ENCODE measurements at places on chromosomes 4 and X.

DNA sequence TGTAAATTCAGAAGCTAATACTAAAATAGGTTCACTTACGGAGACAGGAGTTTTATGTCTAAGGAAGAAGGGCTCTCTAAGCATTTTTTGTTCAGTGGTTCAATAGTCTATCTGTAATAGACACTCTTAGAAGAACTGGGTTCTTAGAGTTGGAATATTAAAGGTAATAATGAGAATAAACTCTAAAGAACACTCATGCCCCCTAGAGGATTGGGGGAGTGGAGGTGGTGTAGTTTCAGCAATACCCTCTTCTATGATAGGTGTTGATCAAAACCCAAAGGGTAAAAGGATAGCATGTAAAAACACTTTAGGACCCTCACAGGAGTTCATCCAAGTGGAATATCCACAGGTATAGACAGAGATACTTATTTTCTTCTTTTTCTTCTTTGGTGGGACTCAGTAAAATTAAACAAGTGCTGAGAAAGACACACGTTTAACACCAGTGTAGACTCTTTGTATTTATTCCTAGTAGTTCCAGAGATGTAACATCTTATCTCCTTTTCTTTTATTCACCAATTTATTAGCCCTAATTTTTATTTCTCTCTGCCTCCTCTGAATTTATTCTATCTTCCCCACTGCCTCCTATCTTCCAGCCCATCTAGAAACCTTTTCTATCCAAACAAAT lies 25.7 kb upstream of the MND1 start:
- peak; percentile 48 for DNase-seq

GRCh38 chr4:83574247-83574646 lies 38.3 kb downstream of the GPAT3 start:
- no peak for DNase-seq

DNA sequence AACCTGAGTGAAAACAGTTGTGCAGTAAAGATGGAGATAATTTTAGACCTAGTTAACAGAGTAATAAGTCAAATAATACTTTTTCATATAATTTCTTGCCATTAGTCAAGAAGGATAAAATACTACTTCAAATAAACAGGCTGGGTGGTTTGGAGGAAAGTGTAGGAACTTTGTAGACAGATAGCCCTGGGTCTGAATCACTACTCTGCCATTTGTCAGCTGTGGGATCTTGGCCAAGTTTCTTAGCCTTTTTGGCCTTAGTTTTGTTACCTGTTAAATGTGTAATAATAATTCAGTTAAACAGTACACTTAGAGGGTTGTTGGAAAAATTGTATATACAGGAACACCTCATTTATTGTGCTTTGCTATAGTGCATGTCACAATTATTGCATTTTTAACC lies 163.7 kb downstream of the NPNT start:
- no peak for DNase-seq

DNA sequence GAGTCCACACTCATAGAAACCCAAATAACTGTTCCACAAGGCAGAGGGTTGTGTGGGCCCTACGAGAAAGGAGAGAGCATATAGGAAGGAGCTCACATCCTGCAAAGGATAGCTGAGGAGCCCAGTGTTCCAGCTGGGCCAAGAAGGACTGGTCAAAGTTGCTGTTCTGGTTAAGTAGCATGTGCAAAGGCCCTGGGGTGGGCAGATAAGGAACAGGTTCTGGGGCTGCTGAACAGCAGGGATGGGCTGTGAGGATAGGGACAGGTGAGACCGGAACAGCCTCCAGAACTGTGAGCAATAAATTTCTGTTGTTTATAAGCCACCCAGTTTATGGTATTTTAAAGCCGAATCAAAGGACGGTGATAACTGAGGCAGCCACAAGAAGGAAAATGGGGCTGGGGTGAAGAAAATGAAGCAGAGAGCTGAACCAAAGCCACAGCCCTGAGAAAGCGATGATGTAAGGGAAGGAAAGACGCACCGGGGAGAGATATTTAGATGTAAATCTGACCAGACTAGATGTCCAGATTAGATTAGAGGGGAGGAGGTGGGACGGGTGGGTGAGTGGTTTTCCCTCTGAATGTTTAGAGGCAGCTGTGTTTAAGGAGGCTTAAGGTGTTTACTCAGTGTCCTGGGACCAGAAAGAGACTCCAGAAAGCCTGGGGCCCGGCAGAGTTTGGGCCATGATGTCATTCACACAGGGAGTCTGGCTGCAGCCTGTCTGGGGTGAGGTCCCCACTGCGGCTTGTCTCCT lies 180.8 kb upstream of the BCOR start:
- no peak for DNase-seq

- no peak for DNase-seq
Observed at GRCh38 chr4:80259012-80259411, 7.5 kb upstream of the FGF5 start.

DNA sequence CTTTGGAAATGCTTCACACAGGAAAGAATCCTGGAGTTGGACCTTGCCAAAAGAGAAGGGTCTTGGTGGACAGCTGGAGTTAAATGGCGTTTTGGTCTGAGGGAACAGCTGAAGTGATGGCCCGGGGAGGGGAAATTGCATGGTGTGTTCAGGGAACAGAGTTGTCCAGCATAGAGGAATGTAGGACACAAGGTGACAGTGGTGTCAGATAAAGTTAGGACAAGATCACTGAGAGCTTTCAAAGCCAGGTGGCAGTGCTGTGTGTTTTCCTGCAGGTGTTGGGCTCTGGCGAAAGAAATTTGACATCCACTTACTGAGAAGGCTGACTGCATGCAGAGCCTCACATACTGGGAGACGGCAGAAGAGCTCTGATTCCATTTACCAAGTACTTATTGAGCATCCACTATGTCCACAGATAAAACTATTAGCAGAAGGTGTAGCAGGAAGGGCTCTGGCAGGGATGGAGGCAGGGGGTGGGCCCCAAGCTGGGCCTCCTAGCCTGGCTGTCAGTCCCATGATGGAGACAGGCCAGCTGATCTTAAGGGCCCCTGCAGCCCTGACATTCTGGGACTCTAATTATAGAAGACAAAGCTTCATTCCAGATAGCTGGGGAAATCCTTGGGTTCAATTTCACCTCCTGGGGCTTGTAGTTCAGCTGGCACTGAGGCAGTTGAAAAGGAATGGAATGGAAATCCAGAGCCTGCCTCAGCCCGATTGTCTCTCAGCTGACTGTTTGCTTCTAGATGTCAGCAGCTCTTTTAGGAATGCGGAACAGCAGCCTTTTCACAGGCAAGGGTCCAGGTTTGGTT lies 150.2 kb upstream of the MAMLD1 start:
- DNase-seq: no peak

- peak; percentile 27 for DNase-seq
Observed at GRCh38 chrX:68196939-68197791, 236.1 kb downstream of the OPHN1 start.

DNA sequence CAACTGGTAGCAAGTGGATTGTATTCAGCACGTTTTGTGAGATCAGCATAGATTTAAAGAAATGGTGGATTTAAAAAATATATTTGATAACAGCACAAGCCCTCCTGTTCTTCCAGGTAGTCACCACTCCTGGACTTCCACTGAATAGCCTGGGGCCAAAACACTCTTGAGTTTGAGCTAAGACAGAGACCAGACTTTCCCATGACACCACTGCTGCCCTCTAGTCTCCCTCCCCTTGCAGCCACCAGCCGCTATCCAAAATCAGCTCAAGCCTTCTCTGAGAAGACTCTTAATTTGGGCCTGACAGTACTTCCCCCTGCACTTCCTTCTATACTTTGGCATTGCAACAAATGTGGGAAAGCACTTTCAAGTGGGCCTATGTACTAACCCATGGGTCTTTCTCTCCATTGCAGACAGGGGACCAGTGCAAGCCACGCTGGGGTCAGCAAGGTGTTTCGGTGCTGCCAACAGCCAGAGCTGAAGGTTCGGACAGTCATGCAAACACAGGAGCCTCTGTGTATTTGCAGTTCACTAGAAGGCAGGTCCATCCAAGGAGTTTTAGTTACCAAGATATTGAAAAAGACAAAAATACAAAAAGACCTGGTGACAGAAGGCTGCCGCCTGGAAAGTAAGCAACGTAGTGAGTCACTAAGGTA lies 40.5 kb upstream of the KLHL13 start:
- no peak for DNase-seq

DNA sequence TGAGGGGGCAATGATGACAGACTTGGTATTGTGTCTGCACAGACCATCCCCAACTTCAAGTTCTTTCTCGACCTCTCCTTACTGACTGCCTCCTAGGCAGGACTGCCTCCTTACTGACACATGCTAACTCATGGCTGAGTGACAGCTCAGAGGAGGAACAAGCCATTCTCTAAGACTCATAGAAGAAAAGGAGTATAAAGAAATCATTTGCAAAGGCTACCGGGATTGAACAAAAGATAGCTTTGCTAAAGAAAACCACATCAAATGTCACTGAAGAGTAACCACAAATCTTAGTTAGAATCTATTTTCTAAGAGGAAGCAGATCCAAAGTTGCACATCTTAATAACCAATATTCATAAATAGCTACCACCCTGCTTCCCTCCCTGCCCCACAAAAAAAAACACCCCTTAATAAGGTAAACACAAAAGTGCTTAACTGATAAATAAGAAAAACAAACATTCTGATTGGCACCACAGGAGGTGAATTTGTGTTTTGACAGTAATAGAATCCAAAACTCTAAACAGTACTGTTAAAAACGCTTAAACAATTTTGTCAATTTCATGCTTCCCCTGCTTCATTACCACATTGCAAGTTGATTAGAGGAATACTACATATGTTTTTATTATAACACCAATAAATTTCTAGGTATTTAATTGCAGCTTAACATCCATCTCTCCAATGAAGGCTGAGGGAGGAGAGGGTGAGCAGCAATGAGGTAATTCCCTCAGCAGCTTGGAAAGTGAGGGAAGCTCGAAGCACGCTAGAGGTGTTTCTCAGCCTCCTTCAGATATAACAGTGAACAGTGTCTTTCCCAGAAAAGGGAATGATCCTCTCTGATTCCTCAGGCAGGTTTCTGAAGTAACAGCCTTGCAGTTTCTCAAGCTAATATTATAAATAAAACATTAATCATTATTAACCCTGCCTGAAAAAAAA lies 160.0 kb downstream of the HNRNPD start:
- no peak for DNase-seq

DNA sequence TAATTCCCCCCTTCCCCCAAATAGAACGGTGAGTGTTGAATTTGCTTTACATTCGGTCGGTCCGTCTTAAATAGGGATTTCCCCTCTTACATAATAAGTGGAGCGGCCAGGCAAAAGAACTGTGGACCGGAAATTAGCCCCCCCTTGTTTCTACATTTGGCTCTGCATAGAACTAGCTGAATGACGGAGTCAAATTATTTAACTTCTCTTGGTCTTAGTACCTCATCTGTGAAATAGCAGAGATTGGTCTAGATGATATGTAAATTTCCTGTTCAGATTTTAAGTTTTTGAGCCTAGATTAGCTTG lies 1.3 kb downstream of the SPATA18 start:
- no peak for DNase-seq

GRCh38 chr4:30073011-30073710 lies 647.0 kb upstream of the PCDH7 start:
- no peak for DNase-seq

DNA sequence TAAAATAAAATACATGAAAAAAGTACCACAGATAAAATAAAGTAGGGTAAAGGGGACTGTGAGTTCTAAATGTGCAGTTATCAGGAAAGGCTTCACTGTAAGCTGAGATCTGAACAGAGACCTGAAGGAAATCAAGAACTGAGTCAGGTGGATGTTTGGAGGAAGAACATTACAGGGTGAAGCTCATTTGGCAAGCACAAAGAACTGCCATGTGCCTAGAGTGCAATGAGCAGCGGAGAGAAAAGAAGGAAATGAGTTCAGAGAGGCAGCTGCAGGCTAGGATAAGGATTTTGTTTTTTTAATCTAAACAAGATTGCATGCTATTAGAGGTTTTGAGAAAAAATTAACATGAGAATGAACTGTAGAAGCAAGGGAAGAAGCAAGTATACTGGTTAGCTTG lies 373.1 kb downstream of the STPG2 start:
- DNase-seq: no peak

- no peak for DNase-seq
Observed at GRCh38 chrX:16063141-16063540, 60.2 kb upstream of the GRPR start.

DNA sequence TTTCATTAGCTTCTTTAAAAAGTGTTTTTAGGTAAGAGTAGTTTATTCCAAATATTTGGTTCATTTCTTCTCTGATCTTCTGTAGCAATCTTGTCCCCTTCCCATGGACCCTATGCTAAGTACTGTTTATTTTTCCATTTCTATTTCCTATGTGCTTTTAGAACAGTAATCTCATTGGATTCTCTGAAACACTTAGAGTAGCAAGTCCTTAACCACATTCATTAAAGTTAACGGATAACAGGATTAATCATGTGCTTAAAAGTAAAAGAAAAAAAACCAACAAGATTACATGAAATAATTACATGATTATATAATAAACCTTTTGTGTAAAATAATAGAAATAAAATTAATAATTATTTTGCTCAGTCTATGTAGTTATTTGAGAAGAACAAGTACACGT lies 929.7 kb downstream of the C4orf33 start:
- DNase-seq: no peak

GRCh38 chr4:6273661-6273990 lies 4.0 kb downstream of the WFS1 start:
- no peak for DNase-seq

DNA sequence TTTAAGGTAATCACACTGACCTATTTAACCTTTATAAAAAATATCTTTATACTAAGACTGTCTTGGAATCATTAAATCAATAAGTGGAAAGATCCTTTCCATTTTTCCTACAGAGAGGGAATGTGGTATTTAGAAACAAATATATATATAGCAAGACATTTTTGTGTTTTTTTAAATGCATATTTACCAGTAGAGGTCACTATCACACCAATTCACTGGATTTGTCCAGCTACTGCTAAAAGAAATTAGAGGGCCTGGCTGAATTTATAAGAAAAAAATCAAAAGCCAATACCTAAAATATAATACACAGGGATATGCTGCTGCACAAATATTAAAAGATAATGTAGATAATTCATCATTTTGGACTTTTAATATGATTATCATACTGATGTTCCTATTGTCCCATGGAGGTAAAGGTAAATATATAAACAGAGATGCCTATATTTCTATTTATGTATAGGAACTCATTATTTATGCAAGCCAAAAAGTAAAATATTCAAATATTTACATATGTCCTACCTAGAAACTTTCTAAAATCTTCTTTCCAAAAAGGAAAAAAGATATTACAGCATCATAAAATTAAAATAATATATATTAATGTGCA lies 69.5 kb downstream of the PDE5A start:
- DNase-seq: peak; percentile 24
